Non-pigmented ciliary epithelial cell (primary cell): ENCODE measurements at places on chromosomes 1 and 21.

DNA sequence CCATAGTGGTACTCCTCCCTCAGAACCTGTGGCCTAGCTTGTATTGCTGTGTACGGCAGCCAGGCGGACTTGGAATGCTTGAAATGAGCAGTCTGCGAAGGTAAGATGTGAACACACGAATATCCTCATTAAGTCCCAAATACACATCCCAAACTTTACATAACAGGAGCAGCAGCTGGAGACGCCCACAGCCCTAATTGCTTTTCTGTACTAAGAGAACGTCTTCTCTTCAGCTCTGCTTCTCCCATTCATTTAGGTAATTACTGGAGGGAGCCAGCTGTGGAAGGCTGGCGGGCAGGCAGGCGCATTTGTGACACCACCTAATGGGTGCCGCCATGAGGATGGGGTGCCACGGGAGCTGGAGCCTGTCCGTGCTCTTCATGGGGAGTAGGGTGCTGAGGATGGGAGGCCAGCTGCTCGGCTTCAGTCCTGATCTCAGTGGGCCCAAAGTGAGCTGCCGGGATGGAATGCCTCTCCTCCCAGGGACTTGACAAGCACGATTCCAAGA, 66.6 kb upstream of the POU3F1 start:
- no peak for DNase-seq

DNA sequence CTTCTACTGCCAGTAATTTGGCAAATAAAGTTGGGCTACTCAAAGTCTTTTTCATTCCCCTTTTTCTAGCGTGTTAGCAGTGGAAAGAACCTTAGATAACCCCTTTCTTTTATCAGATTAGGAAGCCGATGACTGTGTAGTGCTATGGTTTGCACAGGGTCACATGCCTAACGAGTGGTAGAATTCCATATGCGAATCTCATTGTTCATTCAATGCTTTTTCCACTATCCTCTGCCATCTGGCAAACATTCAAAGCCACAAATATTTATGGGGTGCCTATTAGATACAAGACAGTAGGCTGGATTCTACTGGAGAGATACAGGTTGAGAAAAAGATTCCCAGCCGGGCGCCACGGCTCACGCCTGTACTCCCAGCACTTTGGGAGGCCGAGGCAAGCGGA, 14.9 kb upstream of the IER5 start:
- peak; percentile 79 for DNase-seq

DNA sequence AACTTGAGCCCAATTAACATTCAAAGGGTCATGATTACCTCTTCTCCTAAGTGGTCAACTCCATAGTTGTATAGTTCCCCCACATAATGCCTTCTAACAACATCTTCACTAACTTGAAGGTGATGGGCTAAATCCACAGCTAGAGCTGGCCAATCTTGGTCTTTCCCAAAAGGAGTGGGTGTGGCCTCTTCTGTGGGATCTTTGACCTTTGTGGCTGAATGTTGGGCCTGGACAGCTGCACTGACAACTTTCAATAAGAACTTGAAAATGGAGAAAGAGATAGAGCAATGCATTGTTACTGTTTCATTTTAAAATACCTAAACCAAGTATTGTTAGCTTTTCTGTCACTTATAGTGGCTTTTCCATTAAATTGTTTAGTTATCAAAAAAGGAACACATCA, 59.2 kb downstream of the IARS2 start:
- no peak for DNase-seq

DNA sequence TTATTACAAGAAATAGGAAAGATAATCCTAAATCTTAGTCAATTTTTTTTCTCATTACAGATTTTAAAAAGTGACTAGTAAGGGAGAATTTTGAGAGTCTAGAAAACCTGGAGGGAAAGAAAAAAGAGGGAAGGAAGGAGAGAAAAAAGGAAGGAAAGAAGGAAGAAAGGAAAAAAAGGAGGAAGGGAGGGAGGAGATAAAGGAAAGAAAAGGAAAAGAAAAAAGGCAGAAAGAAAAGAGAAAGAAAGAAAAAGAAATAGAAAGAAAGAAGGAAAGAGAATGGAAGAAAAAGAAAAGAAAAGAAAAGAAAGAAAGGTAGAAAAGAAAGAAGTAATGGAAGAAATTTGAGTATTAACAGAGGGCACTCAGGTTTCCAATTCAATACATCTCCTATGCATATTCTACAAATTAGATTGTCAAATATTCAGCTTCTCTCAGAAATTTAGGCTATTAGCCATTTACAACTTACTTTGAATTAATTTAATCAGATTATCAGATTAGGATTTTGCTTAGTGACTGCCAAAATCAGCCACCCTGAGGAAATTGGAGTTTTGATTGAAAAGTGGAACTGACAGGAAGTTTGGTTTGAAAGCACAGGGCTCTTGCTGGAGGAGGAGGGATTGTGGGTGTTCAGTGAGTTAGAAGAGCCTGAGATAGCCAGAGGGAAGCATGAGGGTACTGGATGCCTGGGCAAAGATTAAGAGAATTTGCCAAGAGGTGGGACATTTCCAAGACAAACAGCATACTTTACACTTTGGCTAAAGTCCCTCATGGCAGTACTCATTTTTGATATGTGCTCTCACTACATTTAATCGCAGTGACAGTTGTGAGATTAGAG, 677.8 kb downstream of the USP25 start:
- no peak for DNase-seq

- DNase-seq: no peak
Measured at GRCh38 chr1:42815941-42816584, 859 bp upstream of the ERMAP start.

- DNase-seq: no peak
Measured at GRCh38 chr1:83734420-83734819, 264.5 kb downstream of the TTLL7 start.

DNA sequence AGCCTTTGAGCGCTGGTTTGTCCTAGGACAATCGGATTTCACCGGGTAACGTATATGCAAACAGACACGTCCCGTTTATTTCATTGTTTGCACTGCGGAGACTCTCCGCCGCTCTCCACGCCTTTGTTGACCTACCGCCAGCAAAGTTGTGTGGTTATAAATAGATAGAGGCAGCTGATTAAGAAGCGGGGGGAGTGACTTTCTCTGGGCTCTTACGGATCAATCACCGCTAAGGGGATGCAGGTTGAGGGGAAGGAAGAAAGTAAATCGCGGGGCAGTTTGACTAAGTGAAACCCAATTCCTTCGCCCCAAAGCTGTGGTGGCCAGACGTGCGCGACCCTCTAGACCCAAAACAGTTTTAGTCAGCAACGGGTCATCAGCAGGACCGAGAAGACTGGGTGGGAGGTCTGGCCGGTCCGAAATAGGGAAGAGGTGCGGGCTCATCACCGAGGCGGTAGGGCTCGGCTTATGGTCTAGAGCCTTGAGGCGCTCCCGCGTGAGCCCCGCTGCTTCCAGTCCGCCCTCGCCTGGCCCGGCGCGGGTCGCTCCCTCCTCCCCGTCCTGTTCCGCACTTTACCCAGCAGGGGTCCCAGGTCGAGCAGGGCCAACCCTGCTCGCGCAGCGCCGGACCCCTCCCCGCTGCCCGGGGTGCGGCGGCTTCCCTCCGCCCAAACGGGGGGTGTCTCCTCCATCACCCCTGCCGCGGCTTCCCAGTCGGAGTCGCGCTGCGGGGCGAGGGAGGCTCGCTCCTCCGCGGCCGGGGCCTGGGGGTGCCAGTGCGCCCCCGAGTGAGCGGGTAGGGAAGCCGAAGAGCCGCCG, 120.8 kb upstream of the RRP15 start:
- DNase-seq: peak; percentile 1

GRCh38 chr1:212290608-212291007, 5.4 kb downstream of the PPP2R5A start:
- no peak for DNase-seq

- DNase-seq: no peak
Measured at GRCh38 chr1:233478611-233479010, 135.3 kb upstream of the KCNK1 start.

DNA sequence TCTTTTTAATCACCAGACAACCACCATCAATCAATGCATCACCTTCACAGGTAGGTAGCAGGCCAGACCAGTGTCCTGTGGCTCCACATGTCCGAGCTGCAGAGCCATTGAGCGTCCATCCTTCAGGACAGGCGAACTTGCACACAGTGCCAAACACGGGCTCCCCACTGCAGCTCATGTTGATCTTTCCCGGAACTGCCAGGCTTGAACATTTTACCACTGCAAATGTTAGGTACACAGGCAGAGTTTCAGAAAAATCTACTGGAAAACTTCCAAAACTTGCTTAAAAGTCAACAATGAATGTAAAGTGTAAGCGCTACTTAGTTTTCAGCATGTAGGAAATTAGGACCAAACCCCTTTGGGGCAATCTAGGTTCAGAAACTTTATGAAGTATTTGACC, 6.6 kb downstream of the SELE start:
- DNase-seq: no peak

GRCh38 chr1:240820816-240821215, 208.9 kb upstream of the GREM2 start:
- DNase-seq: no peak

- DNase-seq: no peak
Measured at GRCh38 chr1:163922743-163923201, 601.0 kb downstream of the NUF2 start.

DNA sequence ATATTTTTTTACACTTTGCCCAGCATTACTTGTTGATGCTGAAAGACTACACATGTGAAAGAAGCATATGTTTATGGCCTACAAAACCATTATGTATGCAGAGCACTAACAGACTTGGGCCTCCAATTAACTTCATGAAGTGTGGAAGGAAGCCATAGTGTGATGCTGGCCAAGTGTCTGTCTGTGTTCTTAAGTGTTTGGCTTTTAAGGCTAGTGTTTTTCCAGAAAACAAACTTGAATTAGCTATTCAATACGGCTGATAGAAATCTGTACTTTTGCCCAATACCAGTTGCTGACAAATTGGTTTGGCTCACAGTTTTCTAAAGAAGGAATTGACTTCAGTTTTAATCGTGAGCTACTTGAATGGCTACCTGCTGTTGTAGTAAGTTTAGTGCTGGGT, 136.1 kb downstream of the ADGRL2 start:
- no peak for DNase-seq

GRCh38 chr1:169527451-169528214, 41.9 kb upstream of the SLC19A2 start:
- no peak for DNase-seq

DNA sequence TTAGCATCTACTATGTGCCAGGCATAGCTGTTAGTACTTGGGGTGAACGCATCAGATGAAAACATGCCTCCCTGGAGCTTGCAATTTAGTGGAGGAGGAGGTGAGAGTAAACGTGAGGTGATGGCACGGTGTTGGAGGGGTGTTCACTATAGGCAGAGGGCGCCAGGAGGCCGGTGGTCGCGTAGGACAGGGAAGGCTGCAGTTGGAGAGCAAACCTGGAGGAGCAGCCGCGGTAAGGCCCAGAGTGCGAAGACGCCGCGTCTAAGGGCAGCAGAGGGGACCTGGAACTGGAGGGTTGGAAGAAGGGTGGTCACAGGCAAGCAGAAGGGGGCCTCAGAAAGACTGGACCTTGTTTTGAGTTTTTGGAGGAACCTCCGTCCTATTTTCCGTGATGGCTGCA, 30.2 kb upstream of the TRIM17 start:
- no peak for DNase-seq

DNA sequence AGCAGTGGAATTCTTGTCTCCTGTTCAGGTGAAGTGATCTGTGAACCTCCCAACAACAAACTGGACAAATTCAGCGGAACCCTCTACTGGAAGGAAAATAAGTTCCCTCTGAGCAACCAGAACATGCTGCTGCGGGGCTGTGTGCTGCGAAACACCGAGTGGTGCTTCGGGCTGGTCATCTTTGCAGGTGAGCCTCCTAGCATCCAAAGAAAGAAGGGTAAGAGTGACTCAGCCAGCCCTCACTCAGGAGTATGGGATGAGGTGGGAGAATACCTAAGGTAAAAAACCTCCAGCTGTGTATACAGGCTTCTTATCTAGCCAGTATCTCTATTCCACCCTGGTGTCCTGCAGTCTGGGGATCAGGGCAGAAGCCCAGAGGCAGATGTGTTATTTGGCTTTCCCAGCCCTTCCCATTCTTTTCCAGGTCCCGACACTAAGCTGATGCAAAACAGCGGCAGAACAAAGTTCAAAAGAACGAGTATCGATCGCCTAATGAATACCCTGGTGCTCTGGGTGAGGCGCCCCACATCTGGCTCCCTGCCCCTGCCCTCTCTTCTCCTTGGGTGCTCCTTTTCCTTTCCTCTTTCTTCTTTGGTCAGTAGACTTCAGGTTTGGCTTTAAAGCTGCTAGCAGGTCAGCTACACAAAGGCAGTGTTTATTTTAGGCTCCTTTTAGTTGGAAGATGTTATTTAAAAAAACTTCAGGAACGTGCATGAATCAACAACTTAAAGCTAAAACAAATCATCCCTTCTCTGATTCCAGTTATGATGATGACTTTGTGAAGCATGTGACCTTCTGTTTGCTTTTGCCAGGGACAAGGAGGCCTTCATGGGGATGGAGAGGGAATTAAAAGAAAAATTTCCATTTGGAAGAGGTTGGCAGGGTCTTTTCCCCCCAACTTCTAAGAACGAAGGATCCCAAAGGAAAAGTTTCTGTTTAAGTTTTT, 9.0 kb downstream of the ATP8B2 start:
- DNase-seq: no peak

DNA sequence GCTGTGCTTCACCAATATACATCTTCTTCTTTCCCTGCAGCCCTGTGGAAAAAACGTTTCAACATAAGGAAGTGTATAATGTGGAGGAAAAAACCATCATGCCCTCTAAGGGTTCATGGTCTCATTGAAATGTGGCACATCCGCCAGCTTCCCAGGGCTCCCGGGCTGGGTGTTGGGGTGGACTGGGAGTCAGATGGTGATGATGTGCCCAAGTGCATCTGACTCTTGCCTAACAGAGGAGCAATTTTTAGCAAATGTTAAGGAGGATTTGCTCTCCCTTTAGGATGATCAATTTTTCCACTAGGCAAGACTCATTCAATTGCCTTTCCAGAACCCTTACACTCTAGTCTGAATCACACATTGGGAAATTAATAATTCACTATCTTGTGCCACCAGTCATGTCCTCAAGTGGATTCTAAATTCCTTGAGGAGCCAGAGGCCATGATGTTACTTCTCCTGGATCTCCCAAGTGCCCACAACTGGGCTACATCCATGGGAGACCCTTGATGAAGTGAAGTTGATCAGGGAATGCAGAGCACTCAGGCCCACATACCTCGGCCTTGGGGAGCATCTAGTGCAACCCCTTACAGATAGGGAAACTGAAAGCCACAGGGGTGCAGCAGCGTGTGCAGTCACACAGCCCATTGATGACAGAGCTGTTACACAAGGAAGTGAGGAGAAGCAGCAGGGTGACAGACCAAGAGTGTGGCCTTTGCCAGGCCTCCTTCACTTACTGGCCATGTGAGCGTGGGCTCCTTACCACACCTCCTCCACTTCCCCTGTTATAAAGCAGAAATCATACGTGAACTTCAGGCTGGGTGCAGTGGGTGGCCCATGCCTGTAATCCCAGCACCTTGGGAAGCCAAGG, 100.0 kb upstream of the SLC44A3 start:
- no peak for DNase-seq

- no peak for DNase-seq
Measured at GRCh38 chr1:59007429-59007819, 223.6 kb upstream of the JUN start.
